Activated CD4-positive, alpha-beta T cell treated with anti-CD3 and anti-CD28 coated beads for 48 hours (primary cell): ENCODE measurements at places on chromosomes 16 and 17.
A peak's percentile ranks its signal among the peaks of the same experiment; 100 is the strongest.

DNA sequence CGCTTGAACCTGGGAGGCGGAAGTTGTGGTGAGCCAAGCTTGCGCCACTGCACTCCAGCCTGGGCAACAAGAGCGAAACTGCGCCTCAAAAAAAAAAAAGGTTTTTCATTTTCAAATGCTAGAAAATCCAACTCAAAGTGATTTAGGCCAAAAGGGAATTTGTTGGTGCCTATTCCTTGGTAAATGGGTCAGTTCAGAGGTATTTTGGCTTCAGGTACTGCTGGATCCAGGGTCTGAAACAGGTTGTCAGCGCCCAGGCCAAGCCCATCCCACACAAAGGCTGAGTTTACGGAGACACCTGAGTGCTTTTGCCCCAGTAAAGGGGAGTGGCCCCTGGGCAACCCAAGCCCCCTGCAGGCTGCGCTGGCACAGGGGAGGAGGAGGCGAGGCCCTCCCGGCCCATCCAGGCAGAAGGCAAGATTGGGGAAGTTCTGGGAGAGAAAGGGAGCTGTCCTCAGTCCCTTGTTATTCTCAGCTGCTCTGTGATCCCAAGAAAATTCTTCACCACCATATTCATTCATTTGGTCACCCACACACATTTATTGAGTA lies 8.5 kb upstream of the JPH3 start:
- no peak for DNase-seq

DNA sequence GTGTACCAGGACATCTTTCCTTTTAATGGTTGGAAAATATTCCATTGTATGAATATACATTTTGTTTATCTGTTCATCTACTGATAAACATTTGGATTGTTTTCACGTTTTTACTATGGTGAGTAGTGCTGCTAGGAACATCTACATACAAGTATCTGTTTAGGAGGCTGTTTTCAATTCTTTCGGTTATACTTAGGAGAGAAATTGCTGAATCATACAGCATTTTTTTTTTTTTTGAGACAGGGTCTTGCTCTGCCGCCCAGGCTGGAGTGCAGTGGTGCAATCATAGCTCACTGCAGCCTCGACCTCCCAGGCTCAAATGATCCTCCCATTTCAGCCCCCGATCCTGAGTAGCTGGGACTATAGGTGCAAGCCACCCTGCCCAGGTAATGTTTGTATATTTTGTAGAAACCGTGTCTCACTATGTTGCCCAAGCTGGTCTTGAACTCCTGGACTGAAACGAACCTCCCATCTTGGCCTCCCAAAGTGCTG lies 122.9 kb downstream of the CRLF3 start:
- no peak for DNase-seq

GRCh38 chr16:65667011-65667578 lies 545.2 kb upstream of the CDH11 start:
- no peak for DNase-seq

DNA sequence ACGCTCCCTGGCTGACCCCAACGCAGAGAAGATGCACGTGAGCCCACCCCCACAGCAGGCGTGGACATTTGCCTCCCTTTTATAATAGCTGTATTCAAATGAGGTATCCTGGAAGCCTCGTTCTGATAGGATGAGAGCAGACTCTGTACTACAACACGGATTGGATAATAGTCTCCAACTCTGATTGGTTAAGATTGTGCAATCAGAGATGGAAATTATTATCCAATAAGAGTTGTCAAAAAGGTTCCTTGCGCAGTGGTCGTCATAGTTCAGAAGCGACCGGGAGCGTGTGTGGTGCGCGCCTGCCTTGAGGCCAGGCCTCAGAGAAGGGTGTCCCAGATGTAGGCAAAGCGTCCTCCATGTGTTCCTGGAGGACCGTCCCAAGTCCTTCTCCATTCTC lies 104.6 kb downstream of the USP22 start:
- DNase-seq = no peak

- no peak for DNase-seq
Observed at GRCh38 chr17:82397449-82398335, 20.5 kb upstream of the HEXD start.

GRCh38 chr17:41678907-41679739 lies 9.6 kb upstream of the EIF1 start:
- peak; percentile 73 for DNase-seq

DNA sequence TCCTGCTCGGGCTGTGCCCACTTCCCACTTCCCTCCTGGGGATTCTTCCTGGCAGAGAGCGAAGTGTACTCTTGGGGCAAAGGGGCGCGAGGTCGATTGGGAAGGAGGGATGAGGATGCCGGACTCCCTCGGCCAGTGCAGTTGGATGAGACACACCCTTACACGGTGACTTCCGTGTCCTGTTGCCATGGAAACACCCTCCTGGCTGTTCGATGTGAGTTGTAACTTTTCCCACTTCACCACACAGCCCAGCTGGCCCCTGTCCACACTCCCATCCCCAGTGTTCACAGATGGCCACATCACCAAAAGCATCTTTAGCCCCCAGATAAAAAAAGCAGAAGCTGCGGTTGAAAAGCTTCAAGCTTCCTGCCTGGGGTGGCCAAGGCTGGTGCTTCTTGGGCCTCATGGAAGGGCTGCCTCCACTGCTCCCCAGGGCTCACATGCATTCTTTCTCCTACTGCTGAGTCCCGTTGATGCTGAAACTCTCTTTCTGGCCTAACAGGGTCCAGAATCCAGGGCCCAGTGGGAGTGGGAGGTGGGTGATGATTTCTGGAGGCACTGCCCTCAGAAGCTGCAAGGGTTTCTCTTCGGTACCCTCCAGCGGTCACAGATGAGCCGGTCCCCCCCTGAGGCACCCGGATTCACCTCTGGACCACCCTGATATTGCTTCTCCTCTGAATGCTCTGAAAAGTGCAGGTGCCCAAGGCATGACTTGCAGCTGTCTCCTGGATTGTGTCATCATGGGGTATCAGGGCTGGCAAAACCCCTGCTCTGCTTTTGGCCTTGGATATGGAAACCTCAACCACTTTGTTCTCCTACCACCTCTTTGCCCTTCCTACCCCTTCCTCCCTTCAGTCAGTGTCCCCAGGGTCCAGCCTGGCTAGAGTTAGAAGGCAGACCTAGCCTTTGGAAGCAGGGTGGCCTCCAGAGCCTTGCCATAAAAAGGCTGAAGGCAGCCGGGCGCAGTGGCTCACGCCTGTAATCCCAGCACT lies 2.2 kb upstream of the TRAF4 start:
- no peak for DNase-seq

- DNase-seq = no peak
Observed at GRCh38 chr16:20743591-20743990, 2.0 kb upstream of the THUMPD1 start.

- DNase-seq = no peak
Observed at GRCh38 chr16:64532691-64533090, 589.2 kb downstream of the CDH11 start.

DNA sequence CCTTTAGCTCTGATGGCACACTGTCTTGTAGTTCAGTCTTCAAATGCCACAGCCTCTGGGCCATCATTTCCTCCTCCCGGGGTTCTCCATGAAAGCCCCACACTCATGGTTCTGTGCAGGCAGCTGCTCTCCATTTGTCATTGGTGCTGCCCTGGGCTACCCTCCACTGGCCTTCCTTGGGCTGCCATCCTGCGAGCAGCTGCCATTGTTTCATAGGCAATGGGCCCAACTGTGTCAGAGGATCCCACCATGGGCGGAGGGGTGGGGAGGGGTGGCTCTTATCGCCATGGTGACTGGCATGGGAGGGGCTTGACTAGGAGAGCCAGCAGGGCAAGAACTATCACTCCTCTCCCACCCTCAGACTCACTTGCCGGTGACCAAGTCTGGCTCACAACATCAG lies 38.6 kb upstream of the BRD7 start:
- DNase-seq = no peak

DNA sequence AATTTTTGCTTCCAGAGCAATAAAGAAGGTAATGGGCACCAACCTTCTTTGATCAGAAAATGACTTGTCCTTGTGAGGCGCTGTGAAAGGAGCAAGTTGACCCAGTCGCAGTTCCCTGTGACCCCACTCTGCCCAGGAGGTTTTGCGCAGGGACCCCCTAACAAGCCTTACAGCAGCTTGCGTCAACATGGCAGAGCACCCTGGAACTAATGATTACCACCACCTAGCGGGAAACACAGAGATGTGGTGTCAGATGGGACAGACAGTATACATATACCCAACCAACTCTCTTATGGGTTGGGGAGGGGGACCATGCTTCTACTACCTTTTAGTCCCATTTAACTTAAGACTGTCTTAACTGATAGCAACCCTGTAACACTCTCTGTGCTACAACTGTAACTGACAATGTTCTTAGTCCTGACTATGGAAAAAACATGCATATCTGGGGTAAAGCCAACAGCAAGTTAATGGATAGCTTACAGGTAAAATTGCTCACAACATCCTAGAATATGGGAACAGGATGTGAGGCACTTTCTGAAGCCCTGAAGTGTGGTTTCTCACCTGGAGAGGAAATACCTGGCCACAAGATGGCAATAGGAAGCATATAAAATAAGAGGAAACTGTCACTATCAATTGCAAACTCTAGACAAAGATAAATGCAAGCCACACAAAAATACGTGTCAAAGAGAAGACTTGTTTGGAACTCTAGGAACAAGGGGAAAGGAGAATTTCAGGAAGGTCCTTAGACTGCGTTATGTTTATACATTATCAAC lies 3.0 kb downstream of the KARS1 start:
- no peak for DNase-seq

DNA sequence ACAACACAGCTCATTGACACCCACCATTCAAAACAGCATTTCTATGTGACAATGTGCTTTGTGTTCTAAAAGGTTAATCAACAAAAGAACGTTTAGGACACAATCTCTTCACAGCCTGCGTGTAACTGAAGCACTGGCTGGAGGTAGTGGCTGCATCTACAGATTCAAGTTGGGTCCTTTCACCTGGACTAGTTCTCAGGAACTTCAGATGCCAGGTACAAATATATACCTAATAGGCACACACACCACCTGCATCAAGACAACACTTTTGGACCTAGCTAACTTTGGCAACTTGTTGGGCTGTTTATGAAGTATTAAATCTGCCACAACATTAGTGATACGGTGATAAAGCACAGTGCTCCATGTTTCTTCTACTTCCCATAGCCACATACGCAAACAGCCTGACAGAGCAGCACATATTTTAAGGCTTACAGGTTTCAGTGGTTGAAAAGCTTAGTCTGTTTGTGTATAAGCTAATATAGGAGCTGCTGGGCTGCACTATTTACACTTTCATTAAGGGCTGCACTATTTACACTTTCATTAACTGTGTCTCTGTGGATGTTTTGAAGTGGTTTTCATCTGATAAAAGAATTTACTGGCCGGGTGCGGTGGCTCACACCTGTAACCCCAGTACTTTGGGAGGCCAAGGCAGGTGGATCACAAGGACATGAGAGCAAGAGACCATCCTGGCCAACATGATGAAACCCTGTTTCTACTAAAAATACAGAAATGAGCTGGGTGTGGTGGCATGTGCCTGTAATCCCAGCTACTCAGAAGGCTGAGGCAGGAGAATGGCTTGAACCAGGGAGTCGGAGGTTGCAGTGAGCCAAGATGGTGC lies 132.6 kb downstream of the PARN start:
- no peak for DNase-seq

GRCh38 chr17:58344047-58344790 lies 7.8 kb downstream of the SUPT4H1 start:
- DNase-seq = peak; percentile 93

DNA sequence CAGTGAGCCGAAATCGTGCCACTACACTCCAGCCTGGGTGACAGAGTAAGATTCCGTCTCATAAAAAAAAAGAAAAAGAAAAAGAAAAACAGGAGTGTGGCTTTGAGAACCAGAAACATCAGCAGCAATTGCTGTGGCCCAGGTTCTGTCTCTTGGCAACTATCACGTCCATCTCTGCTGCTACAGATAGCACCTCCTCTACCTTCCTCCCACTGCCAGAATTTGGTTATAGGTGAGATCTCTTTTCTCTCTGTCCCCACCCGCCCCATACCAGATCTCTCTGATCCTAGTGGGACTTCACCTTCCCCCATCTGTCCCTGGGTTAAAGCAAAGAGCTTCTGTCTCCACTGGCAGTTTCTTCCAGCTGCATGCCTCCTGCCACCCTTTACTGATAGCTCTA lies 3.1 kb downstream of the TLCD2 start:
- DNase-seq = no peak

DNA sequence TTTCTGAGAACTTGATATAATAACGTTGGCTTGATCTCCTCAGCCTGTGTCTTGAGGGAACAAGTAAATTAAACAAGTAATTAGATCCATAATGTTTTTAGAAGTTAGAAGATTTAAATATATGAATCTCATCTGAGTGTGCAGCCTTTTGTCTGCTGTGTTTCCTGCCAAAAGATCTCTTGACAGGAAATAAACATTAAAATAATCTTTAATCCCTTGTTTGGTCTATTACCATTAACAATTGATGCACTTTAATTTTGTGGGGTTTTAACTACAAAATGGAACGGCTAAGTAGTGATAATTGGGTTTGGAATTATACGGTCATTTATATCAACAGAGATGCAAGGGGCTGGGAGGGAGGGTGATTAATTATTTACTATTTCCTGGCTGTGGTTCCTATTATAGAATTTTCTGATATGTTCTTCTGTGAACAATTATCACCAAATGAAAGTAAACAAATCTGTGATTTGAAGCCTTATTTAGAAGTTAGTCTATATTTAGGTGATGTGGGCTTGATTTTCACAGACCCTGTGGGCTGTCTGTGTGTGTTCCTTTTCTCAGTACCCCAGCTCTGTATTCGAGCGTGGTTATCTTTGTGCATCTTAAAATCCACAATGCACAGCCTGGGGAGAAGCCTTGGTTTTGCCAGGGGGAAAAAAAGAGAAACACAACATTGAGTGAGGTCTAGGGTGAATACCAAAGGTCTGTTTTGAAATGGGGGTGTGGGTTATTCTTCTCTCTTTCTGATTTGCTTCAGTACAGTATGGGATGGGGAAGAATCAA lies 556.1 kb downstream of the WWOX start:
- no peak for DNase-seq
